Upper lobe of left lung (tissue), 6 donors: ENCODE measurements at places on chromosomes 2 and 18. TPM values are rescaled to one million over a fixed set of nuclear protein-coding genes. Genes with fewer than 3 reads are reported as not detected.

- no peak for DNase-seq
Observed at GRCh38 chr2:217573571-217573970, 429.2 kb downstream of the TNS1 start.

DNA sequence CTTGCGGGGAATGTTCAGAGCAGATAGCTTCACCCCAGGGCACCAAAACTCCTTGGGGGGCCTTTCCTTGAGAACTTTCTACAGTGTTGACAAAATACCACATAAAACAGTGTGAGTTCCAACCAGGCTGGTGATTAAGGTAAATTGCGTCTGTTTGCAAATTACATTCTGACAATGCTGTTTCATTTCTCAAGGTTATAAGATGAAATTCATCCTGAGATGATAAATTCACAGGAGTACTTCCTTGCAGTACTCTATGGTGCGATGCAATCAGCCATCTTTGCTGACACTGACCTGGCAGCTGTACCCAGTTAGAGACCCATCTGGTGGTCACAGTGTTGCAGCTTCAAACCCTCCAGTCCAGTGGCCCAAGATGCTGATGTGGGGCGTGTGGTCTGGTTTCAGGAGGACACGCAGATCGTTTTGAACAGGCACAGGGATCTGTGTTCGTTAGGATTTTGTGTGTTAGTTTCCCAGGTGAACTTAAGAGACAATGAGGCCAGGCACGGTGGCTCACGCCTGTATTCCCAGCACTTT lies 99.5 kb upstream of the SLC66A3 start:
- DNase-seq: no peak

DNA sequence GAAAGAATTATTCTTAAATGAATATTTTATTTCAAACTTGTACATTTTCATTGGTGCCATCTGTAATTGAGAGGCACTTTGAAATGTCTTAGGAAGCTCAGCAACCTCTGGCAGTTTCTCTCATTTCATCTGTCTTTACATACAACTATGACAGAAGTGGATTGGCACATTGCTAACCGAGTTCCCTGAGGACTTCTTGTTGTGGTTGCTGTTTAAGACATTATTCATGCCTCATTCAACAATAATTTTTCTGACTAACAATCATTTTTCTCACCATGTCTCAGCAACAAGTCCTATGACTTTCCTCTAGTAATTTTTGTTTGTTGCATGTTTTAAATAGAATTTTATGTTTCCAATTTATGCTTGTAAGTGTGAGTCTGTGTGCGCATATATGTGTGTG lies 284.0 kb upstream of the CWC22 start:
- no peak for DNase-seq

DNA sequence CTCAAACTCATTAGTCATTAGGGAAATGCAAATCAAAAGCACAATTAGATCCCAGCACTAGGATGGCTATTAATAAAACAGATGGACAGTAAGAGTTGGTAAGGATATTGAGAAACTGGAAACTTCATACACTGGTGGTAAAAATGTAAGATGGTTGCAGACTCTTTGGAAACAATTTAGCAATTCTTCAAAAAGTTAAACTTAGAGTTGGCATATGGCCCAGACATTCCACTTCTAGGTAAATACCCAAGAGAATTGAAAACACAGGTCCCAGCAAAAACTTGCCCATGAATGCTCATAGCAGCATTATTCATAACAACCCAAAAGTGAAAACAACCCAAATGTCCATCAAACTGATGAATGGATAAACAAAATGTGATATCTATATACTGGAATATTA lies 84.9 kb upstream of the ZFP36L2 start:
- no peak for DNase-seq

DNA sequence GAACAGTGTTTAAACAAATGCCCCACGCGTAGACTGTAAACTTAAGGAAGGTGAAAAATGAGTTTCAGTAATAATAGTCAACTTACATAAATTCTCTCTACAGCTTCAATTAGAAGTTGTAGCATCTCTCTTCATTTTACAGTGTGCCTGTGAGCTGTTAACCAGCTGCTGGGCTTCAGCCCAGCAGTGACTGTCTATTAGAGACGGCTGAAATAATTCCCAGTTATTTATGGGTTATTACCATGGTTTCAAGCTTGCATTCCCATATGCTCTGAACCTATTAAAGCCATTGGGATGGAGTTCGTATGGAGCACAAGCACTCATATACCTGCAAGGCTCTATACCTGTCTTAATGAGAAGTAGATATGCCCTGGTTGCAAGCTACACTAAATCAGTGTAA lies 501.1 kb downstream of the CNTNAP5 start:
- no peak for DNase-seq

DNA sequence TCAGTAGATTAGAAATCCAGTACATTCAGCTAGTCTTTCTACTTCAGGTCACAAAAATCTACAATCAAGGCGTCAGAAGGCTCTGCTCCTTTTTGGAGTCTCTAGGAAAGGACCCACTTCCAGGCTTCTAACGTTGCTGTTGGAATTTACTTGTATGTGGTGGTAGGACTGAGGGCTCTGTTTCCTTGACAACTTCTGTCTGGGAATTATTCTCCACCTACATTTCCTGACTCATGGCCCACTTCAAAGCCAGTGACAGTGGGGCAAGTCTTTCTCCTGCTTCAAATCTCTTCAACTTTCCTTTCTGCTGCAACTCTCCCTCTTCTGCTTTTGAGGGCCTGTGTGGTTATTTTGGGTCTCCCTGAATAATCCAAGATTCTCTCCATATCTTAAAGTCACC lies 10.4 kb upstream of the TMX3 start:
- DNase-seq: no peak

- DNase-seq: no peak
Observed at GRCh38 chr18:73923866-73924265, 223.8 kb downstream of the FBXO15 start.

- DNase-seq: no peak
Observed at GRCh38 chr18:49786019-49786720, 27.2 kb downstream of the ACAA2 start.

The ACVR1C gene
- not detected for total RNA-seq

The SERPINB4 gene
- not detected for total RNA-seq
